NCI-H345 (cell line): ENCODE measurements at places on chromosomes 1 and 21.

- DNase-seq = no peak
Measured at GRCh38 chr1:169193191-169193850, 86.8 kb downstream of the ATP1B1 start.

DNA sequence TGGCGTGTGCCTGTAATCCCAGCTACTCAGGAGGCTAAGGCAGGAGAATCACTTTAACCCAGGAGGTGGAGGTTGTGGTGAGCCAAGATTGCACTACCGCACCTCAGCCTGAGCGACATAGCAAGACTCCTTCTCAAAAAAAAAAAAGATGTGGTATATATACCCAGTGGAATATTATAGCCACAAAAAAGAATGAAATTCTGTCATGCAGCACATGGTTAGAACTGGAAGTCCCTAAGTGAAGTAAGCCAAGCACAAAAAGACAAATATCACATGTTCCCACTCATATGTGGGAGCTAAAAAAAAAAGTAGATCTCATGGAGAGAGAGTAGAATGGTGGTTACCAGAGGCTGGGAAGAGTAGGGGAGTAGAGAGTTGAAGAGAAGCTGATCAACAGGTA lies 18.7 kb downstream of the PSMB4 start:
- no peak for DNase-seq

DNA sequence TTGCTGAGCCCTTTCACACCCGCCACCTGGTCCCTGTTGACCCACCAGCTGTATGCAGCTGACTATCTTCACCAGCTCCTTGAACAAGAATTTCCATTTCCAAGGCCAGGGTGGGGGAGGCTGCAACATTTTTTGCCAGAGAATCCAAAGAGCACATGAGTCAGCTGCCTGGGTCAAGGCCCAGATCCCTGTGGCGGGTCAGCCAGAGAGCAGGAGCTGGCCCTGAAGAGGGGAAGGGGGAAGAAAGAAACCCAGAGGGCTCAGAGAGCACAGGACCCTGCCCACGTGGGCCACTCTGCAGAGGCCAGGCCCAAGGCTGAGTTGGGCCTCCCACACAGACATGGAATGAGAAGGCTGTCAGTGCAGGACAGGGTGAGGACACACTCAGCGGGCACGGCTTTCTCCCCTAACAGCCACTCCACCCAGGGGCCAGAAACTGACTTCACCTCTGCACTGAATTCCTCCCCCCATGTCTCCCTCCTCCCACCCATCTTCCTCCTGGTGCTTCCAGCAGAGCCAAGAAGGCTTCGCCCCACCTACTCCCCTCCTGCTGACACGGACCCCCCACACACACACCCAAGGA lies 28.9 kb downstream of the S100A6 start:
- DNase-seq = no peak

- DNase-seq = no peak
Measured at GRCh38 chr1:205600085-205600484, 31.7 kb downstream of the ELK4 start.

GRCh38 chr1:203726417-203726867 lies 38.5 kb upstream of the LAX1 start:
- DNase-seq = no peak

DNA sequence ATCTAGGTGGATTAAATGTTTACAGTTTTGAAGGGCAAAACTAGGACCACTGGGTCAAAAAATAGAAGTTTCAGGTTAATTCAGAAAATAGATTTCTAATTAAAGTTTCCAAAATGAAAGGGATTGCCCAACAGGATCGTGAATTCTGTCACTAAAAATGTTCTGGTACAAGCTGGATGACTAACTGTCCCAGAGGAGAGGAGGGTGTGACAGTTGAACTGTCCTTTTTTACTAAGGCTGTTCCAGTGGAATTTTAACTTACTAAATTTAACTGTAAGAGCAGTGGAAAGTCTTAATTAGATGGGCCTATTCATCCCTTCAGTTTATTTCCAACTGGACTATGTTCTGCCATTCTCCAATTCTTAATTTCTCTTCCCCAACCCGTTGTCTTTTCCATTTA lies 7.2 kb downstream of the SNX7 start:
- no peak for DNase-seq

GRCh38 chr1:65045022-65045817 lies 78.9 kb upstream of the JAK1 start:
- DNase-seq = no peak

GRCh38 chr1:157092831-157093230 lies 6.8 kb downstream of the ETV3L start:
- DNase-seq = no peak

DNA sequence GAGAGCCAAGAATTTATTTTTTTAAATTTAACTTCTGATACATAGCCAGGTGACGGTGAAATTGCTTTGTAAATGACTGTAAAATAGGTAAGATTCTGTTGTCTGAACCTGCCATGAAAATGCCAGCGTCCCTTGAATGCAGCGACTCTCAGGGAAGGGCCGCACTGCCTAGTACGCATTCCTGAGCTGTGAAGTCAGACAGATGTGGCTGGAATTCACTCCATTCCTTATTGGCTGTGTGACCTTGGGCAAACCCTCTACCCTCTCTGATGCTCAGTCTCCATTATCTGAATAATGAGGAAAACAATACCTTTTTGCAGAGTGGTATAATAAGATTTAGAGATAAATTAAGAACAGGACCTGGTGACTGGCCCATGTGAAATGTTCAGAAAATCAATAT lies 167.1 kb upstream of the DAB1 start:
- no peak for DNase-seq

- peak; percentile 97 for DNase-seq
Measured at GRCh38 chr1:27527890-27528817, 38.2 kb upstream of the WASF2 start.

DNA sequence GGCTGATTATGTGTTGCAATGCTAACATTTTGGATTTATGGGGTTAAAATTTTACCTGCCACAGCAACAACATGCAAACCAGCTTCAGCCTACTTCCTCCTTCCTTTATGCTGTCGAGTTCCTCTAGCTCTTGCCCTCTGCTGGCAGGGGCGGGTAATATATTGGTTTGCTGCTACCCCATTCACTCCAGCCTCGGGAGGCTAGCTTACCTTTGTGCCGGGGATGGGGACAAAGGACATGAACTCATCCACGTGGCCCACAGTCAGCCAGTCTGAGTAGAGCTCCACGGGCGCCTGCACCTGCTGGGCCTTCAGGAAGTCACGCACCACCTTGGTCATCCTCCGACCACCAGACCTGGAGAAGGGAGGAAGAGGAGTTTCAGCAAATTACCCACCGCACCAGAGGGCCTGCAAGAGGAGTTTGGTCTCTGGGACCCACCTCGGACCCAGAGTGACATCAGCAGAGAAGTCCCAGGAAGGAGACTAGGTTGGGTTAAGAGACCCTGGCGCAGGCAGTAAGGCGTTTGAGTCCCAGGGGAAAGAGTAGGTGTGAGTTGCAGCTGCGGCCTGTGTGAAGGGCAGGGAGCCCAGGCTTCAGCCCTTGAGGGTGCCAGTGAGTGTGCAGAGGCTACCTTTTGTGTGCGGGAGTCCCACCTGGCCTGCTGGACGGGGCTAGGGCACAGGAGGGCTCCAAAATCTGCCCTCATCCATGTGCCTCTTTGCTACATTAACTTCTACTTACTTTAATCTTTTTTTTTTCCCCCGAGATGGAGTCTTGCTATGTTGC lies 21.8 kb upstream of the SDHB start:
- DNase-seq = no peak

DNA sequence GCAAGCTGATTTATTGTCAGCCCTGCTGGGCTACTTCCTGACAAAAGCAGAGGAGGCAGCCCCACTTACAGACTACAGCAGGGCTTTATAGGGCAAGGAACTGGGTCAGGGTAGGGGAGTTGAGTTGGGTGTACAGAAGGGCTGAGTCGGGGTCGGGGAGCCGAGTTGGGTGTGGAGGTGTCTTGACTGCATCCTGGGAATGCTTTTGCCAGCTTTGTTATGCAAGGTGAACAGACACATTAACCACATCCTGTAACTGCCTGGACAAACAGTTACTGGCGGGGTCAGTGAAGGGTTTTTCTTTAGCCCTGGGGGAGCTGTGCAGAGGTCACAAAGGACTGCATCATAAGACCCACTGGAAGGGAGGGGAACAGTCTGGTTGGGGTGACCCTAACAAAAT lies 39.1 kb upstream of the GBP5 start:
- DNase-seq = no peak

DNA sequence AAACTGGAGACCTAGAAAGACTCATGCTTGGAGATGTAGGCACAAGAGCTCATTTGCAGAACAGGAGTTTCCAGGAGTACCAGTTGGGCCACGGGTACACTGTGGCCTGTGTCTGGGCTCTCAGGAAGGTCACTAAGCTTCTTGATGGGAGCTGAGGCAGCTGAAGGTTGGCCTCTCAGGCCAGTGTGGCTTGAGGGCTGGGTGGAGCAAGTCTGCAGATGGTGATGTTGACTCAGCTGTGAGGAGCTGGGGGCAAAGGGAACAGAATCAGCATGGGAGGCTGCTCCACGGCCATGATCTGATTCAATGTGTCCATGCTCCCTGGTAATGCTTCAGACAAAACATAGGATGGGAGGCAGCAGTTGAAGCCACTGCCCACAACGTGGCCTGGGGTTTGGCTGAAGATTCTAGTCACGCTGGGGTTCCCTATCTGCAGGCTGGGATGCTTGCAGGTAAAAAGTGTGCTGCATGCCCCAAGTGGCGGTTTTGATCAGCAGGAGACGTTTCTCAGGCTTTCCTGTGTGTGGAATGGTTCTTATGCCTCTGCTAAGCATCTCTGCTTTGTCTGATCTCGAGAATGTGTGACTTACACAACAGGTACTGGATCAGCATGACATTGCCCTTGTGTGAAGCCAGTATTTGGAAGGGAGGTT lies 15.4 kb upstream of the TENT5C start:
- no peak for DNase-seq

DNA sequence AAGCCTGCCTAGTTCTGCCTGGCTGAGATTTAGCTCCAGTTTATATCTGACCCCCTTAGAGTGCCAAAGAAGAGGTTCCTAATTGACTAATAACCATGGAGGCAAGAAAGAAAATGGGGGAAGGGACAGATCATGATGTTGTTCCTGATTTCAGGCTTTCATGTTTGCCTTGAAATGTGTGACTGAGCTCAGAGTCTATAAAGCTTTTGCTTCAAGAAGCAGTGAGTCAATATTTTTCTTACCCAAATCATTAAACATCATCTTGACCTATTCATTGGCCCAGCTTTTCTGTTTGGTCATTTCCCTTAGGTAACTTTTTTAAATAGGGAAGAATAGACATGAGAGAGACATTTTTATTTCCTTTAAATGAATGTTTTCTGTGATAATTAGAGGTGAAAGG lies 55.9 kb downstream of the HHAT start:
- no peak for DNase-seq

DNA sequence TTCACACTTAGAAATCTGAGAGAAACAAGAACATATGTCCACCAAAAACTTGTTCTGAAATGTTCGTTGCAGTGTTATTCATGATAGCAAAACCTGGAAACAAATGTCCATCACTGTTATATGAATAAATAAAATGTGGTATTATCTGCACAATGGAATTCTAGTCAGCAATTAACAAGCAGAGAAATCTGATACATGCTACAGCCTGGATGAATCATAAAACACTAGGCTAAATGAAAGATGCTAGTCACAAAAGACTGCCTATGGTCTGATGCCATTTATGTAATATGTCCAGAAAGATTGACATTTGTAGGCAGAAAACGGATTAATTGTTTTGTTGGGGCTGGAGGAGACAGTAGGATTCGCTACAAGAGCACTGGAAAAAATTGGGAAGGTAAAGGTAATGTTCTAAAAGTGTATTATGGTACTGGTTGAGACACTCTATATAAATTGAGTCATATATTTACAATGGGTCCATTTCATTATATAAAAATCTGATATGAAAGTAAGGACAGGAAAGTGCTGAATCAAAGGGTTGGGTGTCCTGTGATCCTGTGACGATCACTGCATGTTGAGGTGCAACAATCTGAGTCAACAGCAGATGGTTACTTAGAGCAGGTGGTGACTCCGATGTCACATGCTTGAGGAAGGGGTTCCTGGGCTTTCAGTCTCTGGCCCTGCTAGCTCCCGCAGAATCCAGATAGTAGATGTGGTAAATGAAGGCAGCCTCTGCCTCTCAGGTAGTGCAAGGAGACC lies 102.1 kb upstream of the NBPF4 start:
- peak; percentile 8 for DNase-seq

DNA sequence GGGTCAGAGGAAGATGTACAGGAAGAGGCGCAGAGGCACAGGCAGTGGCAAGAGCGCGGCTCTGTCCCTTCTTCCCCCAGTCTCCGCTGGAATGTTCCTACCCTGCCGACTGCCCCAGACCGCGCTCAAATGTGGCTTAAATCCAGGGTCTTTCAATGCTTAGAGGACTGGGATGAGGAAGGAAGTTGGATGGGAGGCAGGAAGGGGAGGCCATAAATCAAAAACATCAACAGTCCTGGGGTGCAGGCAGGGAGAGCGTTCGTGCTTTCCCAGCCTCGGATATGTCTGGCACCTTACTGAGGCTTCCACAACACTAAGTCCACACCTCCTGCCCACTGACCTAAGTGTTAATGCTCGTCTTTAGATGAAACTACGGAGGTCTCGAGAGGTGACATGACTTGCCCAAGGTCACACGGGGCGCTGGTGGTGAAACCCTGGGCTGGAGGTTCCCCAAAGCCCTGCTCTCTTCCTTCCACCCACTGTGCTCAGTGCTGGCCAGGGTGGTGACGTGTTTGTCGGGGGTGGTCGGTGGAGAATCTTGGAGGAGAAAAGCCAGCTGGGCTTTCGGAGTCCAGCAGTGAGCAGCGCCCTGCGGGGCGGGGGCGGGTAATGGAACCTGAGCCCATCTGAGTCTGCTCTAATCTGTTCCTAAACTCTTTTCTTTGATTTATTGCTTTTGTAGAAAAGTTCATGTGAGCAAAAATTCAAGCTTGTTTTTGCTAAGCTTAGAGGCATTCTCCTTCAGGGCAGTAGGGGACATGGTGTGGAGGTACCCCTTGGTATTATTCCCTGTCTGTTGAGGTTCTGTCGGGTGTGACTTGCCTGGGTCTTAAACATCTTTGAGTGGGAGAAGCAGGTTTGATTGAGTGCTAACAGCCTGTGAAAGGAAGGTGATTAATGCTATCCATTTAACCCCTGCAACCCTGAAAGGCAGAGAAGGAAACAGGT lies 708 bp downstream of the CDA start:
- DNase-seq = no peak

DNA sequence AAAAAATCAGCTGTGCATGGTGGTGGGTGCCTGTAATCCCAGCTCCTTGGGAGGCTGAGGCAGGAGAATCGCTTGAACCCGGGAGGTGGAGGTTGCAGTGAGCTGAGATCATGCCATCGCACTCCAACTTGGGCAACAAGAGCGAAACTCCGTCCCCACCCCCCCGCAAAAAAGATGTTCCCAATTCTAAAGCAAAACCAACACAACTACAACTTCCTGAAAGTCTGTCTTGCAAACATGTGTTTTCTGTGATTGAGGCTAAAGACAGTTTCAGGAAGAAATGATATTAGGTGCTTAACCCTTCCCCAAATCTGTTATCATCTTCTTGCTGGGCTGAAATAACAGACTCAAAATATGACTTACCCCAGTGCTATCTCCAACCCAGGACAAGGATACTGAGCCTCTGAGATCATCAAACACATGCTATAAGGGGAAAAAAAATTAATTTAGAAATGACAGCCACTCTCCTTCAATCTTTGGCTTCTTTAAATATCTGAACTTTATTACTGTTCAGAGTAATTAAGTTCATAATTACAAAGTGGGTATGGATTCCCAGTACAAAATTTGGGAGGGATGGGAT lies 28.5 kb downstream of the SORT1 start:
- no peak for DNase-seq

GRCh38 chr1:62371375-62371774 lies 52.1 kb upstream of the KANK4 start:
- no peak for DNase-seq
